Cortex of kidney (tissue), 1 donor: ENCODE measurements at places on chromosomes 11 and 22.

DNA sequence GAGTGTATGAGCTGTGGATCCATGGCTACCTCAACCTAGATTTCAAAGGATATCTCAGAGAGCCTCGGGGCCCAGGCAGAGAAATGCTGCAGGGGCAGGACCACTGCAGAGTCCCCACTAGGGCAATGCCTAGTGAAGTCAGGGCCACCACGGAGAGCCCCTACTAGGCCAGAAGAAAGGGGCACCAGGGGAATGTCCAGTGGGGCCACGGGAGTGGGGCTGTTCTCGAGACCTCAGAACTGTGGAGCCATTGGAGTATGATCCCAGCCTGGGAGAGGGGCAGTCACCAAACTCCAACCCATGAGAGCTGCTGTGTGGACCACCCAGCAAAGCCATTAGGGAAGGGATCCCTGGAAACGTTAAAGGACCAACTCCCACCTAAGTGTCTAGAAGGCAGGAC, 24.5 kb downstream of the RTL6 start:
- no peak for DNase-seq

- no peak for DNase-seq
These were observed 833 bp downstream of the NHERF4 start for GRCh38 chr11:119185981-119186634.

- DNase-seq, result no peak
These were observed 417.8 kb upstream of the CADM1 start for GRCh38 chr11:115921986-115922385.

GRCh38 chr11:63250162-63251050, 7.0 kb upstream of the SLC22A25 start:
- DNase-seq, result no peak

DNA sequence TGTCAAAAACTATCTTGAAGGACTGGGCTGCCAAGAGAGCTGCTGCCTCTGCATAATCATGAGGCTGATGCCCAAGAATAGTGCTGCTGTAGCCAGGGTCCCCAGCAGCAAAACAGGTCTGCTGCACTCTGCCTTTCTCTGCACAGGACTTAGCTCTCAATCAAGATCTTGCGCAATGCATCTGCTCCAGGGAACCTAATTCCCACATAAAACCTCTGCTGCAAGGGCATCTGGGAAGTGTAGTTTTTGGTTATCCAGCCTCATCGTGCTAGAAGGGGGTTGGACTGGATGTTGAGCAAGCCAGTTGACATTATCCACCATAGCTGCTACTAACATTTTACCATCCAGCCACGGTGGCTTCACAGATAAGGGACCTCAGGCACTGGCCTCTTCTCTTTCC, 192.7 kb downstream of the C11orf91 start:
- no peak for DNase-seq
